ENCODE measurements at places on chromosomes 2 and 18.

GRCh38 chr2:112087346-112088020 is 32.4 kb downstream of the TMEM87B start:
- no peak for DNase-seq

- DNase-seq: no peak
These were observed 249.9 kb downstream of the EIPR1 start for GRCh38 chr2:3127710-3128109.

- peak; percentile 83 for DNase-seq
These were observed 15.4 kb upstream of the STAT4 start for GRCh38 chr2:191166111-191166755.

DNA sequence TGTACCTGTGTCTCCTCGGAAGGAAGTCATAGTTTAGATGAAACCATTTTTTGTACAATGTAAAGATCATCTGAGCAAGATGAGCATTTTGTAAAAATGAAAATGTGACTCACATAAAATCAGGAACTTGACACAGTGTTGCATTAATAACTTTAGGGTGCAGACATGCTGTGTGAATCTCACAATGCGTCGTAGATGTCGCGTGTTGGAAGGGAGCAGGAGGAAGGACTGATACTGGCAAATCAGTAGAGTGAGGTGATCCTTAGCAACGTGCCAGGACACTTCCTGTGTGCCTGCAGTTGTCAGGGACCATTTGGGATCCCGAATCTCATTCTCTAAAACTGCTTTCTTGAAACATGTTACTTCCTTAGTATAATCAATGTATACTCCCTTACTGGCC is 103.1 kb downstream of the SH3BP4 start:
- DNase-seq: no peak

DNA sequence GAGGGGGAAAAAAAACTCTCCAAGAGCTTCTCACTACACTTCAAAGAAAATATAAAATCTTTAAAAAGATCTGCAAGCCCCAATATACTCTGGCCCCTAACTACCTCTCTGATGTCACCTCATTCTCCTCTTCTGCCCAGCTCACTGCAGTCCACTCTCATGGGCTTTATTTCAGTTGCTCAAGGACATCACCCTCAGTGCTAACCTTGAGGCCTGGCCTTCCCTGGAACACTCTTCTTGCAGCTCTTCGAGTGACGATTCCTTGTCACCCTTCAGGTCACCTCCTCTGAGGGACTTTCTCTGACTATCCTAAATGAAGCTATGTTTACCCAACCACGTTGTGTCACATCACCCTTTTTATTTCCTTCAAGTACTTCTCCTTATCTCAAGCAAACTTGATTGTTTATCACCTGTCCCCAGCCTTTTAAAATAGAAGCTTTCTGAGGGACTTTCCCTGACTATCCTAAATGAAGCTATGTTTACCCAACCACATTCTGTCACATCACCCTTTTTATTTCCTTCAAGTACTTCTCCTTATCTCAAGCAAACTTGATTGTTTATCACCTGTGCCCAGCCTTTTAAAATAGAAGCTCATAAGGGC is 10.4 kb downstream of the RTTN start:
- no peak for DNase-seq

GRCh38 chr18:35028536-35028935 is 12.7 kb upstream of the MAPRE2 start:
- DNase-seq: no peak

DNA sequence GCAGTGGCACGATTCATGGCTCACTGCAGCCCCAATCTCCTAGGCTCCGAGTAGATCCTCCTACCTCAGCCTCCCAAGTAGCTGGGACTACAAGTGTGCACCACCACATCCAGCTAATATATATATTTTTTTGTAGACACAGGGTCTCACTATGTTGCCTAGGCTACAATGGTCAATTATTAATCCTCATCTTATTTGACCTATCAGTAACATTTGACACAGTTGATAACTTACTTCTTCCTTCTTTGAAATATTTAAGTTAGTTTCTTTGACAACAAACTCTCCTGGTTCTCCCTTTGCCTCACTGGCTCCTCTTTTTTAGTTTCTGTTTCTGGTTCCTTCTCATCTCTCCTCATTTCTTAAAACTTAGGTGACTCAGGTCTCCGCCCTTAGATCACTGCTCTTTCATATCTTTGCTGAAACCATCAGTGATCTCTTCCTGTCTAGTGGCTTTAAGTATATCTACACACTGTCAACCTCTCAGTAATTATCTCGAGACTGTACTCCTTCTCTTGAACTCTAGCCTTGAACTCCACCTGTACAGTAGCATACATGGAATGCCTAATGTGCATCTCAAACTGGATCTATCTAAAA is 11.5 kb downstream of the PGAP1 start:
- no peak for DNase-seq

DNA sequence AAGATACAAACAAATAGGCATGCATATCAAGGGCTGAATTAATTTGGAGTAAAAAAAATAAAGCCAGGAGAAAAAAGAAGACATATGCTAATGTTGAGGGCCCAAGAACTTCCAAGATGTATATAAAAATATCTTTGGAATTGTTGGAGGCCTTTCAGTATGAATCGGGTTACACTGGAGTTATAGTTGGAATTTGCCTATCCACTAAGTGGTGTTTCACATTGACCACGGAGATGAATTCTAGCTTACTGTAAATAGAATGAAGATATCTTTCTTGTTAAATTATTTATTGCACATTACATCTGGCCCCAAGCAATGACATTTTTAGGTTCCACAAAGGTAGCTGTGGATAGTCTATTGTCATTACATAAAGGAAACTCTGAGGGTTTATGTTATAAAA is 38.5 kb upstream of the TRIB2 start:
- no peak for DNase-seq

GRCh38 chr2:240200230-240201051 is 60.0 kb upstream of the OTOS start:
- no peak for DNase-seq

DNA sequence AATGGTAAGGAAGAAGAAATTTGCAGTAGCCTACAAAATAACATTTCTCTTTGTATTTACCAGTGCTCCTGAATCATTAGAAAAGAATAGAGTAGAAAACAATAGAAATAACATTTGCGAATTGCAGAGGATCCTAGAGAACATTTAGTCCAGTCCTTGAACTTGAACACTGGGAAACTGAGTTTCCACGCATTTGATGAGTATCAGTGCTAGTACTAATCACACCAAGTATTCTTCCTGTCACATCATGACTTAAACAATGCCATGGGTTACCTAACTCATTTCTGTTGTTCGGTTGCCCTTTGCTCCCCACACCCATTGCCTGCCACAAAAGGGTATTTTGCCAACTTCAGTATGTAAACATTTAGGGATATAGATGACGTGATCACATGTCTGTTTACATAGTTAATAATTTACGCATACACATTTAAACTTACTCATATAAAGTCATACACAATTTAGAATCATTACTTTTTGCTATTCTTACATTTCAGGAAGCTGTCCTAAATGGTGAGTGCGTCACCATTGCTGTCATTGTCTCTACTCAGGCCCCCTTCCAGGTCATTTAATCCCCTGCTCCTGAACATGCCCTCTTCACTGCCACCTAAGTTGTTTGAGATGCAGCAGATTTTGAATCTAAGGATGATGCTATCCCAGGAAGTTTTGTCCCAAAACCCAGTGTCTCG is 42.3 kb downstream of the CRIM1 start:
- DNase-seq: no peak

- DNase-seq: peak; percentile 96
These were observed at the start of gene SLC39A10 for GRCh38 chr2:195656859-195657633. Gene SLC39A10, plus strand, starts transcription at chr2:195657226. Its CDS starts 22,817 bp downstream, at chr2:195680043.

DNA sequence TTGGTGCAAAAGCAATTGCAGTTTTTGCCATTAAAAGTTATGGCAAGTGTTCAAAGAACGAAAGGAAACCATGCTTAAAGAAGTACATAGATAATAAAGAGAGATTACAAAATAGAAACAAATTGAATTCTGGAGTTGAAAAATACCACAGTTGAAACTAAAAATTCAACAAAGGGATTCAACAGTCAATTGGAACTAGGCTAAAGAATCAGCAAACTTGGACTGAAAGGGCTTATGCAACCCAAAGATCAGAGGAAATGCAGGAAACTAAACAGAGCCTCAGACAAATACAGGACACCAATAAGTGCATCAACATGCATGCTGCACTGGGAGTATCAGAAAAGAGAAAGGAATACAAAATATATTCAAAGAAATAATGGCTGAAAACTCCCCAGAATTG is 40.3 kb downstream of the UXS1 start:
- DNase-seq: no peak

GRCh38 chr2:150872756-150873395 is 385.4 kb upstream of the RND3 start:
- peak; percentile 56 for DNase-seq

DNA sequence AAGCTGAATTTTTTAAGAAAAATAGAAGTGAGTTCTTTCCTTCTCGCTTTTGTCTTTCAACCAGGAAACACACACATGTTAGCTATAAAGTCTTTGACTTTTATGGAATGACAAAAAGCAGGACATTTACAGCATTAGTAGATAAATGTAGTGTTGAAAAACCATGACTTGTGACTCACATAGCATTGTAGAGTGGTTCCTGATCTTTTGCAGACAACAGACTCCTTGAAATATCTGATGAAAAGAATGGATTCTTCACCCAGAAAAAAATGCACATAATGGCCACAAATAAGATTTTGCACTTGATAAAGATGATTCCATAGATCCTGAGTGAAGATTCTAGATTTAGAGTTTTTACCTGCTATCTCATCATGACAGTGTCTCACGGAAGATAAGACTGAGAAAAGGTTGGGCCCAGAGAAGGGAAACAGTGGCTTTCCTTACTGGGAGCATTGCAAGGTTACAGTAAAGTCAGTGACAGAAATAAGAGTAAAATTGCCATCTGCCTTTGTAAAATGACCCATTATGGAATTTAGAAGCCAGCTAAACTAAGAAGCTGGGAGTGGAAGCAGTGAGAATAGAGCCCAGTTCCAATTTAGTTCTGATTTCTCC is 14.0 kb downstream of the SMARCAL1 start:
- DNase-seq: peak; percentile 44

All from foreskin fibroblast (primary cell).